ENCODE measurements at places on chromosomes 6 and 20.

DNA sequence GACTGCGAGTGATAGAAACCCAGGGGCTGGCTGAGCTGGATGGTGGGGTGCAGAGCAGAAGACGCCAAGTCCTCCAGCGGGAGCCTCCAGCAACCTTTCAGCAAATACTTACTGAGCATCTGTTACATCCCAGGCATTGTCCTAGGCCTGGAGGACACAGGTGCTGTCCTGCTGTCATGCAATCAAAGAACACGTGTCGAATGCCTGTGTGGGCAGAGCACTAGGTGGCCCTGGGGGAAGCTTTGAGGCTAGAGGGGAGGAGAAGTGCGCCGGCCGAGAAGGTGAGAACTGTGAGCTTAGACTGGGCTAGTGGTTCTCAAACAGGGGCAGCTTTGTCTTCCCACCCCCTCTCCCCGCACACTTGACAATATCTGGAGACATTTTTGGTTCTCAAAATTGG is 233.6 kb downstream of the BMP7 start:
- DNase-seq: no peak

GRCh38 chr20:44776980-44777379 is 31.3 kb downstream of the KCNK15 start:
- DNase-seq: no peak

DNA sequence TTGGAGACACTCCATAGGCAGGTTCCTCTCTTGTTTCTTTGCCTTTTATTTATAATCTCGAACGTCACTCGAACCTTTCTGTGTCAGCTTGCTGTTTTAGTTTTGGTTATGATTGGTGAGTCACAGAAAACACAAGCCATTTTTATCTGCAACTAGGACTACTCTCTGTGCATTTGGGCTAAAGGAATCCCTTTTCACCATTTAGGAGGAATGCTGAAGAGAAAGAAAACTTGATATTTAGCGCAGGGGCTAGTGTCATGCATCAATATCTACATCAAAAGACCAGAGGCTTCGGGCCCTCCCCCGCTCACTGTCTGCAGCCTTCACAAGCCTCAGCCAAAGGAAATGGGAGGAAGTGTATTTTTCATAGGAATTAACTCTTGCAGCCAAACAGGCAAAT is 507.8 kb upstream of the CITED2 start:
- DNase-seq: no peak

DNA sequence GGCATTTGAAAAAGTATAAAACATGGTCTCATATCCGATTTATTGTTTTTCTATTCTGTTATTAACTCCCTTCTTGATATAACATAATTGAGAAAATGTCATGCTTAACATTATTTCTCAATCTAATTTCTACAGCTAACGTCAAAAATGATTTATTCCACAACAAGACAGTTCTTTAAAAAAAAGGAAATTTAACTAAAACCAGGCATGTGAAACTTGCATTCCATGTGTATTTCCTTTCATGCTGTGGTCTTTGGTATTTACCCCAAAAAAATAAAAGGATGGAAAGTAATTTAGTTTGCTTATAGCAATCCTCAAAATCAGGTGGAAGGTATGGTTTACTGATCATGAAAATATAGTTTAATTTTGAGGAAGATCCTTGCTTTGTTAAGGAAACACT is 142.8 kb downstream of the COL21A1 start:
- no peak for DNase-seq

- no peak for DNase-seq
These were observed 121.2 kb downstream of the DST start for GRCh38 chr6:56521454-56521853.

GRCh38 chr6:44309631-44310030 is 3.5 kb downstream of the AARS2 start:
- DNase-seq: no peak

DNA sequence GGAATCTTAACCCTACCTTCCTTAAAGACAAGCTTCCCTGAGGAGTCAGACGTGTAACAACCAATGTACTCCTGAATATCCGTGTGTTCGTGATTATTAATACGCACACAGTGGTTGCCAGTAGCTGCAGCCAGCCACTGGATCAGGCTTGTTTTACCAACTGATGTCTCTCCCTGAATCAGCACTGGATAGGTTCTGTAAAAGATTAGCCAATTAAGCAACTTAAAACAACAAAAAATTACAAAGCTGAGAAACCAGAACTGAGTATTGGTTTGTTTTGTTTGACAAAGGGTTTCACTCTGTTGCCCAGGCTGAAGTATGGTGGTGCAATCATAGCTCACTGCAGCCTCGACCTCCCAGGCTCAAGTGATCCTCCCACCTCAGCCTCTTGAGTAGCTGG is 69.3 kb downstream of the MDN1 start:
- DNase-seq: no peak

DNA sequence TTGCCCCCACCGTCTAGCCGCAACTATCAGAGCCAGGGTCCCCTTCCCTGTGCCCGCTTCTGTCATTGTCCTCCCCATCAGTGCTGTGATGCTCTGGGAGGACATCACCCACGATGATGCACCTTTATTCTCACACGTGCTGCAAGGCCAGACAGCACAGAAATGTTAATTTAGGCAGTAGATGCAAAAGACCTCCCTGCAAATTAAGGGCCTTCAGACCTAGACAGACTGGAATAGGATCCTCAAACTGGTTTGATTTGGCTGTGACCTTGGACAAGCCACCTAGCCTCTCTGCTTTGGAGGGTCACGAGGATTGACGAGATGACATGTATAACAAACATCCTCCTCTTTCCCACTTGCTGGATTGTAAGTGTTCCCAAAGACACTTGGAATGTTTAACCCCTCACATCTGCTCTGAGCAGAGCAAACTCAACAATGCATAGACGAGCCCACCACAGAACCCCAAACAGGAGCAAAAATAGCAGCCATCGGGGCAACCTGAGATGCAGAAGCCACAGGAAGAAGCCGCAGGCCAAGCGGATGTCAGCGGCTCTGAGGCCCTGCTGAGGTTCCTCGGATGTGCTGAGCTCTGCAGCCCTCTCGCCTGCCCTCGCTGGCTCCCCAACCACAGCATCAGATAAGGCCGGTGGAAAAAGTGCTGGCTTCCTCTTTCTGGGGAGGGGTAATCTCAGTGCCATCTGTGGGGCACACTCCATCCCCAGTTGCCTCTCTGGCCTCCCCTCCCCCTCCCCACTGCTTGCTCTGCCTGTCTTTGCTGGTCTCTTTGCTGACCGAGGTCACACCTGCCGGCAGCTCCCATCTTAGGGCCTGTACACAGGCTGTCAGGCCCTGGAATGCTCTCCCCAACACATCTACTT is 35.3 kb downstream of the TOX2 start:
- DNase-seq: no peak

GRCh38 chr20:32516583-32517517 is 68.3 kb downstream of the NOL4L start:
- no peak for DNase-seq

GRCh38 chr6:140817176-140817575 is 1315.5 kb upstream of the GJE1 start:
- DNase-seq: no peak

- no peak for DNase-seq
These were observed 116.5 kb downstream of the SMLR1 start for GRCh38 chr6:130943738-130944137.

- DNase-seq: no peak
These were observed 2.3 kb downstream of the SERPINB1 start for GRCh38 chr6:2839195-2839981.

- no peak for DNase-seq
These were observed 87.6 kb downstream of the ERMARD start for GRCh38 chr6:169839029-169839481.

GRCh38 chr6:98467902-98468301 is 366.5 kb upstream of the POU3F2 start:
- no peak for DNase-seq

DNA sequence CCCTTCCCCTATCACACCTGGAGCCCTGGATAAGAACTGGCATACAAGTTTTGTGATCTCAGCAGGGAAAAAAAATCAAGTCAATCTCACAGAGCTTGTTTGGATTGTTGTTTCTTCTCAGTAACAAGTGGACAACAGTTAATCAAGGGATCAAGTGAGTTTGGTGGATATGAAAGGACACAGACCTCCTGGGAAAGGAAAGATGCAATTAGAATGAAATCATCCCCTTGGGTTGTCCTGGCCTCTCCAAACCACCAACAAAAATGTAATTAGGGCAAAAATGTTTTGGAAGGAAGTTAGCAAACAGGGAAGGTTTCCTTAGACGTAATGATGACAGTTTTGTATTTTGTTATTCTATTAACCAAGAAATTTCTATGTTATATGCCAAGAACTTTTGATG is 99.1 kb upstream of the PRDM1 start:
- DNase-seq: no peak

DNA sequence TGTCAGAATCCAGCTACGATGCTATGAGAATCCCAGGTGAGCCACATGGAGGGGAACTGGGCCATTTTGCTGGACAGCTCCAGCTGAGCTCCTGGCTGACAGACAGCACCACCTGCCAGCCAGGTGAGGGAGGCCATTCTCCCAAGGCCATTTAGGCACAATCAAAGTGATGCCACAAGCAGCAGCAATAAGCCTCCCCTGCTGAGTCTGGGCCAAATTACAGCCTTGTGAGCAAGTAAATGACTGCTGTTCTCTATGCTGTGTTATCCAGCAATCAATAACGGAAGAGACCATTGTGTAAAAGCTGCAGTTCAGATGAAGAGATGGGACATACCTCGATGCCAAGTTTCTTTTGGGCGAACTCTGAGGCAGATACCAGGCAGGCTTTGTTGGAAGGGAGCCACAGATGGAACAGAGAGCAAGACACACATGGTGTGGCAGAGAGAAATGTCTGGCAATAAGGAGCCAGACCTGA is 14.0 kb upstream of the SCGN start:
- no peak for DNase-seq

GRCh38 chr6:107473660-107474059 is 14.3 kb upstream of the PDSS2 start:
- DNase-seq: no peak

GRCh38 chr6:148700741-148701311 is 46.0 kb upstream of the UST start:
- DNase-seq: no peak

DNA sequence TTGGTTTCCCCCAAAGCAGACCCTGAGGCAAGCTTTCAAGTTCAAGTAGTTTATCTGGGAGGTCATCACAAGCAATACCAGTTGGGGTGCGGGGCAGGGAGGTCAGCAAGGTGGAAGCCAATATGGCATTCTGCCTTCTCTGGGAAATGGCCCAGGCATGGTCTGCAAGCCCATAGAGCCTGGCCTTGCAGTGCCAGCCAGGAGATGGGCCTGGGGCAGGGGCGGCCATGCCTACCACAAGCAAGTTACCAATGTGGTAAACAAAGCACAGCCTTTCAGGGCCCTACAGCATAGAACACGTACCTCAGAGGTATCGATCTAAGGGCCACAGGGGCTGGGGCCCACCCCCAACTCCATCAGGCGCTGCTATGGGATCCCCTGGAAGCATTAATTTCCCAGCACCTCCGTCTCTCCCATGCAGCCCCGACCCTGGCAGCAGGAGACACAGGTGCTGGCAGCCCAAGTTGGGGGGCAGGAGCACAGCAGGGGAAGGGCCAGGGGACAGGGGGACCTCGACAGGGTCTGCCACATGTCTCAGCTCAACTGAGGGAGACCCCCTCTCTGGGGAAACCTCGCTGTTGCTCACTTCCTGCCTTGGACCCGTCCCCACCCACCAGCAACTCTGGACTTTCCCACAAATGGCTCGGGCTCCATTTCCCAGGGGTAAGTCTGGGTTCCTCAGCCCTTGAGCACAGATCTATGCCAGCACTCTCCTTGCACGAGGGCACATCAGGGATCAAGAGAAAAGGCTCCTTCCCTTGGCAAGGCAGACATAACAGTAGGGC is 369.0 kb downstream of the PREX1 start:
- DNase-seq: no peak

GRCh38 chr6:3383525-3383924 is 73.3 kb downstream of the SLC22A23 start:
- no peak for DNase-seq

GRCh38 chr6:87336367-87336766 is 7.3 kb upstream of the GJB7 start:
- no peak for DNase-seq

DNA sequence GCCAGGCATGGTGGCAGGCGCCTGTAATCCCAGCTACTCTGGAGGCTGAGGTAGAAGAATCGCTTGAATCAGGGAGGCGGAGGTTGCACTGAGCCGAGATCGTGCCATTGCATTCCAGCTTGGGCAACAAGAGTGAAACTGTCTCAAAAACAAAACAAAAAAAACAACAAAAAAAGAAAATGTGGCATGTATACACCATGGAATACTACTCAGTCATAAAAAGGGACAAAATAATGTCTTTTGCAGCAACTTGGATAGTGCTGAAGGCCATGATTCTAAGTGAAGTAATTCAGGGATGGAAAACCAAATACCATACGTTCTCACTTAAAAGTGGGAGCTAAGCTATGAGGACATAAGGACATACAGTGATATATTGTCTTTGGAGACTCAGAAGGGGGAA is 96.3 kb downstream of the MYB start:
- no peak for DNase-seq

DNA sequence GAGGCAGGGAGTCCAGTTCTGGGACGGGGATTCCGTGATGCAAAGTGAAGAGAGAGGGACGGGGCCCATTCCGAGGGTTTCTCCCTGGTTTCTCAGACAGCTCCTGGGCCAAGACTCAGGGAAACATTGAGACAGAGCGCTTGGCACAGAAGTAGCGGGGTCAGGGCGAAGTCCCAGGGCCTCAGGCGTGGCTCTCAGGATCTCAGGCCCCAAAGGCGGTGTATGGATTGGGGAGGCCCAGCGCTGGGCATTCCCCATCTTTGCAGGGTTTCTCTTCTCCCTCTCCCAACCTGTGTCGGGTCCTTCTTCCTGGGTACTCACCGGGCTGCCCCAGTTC is 35.9 kb upstream of the HLA-G start:
- DNase-seq: no peak

DNA sequence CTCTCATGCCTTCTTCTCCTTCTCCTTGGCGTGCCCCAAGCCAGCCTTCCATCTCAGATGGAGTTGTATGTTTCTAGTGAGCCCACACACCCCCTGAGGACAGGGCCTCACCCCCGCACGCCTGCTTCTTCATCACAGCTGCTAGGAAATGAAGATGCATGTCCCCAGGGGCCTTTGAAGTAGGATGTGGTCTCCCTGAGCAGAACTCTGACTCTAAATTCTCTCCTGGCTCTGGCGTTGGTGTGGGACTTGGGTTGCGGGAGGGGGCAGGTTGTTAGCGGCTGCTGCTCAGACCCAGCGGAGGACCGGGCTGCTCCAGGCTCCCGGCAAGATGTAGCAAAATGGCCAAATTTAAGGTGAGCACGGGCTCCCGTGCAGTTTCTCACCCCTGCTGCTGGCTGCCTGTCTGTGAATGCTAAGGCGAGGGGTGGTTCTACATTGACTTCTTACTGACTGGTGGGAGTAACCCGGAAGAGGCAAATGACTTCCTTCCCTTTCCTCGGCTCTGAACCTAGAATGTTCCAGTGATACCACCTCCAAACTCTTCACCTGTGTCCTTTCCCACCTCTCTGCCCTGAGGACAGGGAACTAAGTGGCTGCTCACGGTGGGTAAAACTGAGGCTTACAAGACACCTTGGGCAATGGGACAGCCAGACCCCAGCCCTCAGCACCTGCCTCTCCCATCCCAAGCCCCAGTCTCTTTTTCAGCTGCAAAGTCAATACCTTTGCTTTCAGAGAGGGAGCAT is 8.8 kb downstream of the SYNJ2 start:
- no peak for DNase-seq

GRCh38 chr6:139732451-139732850 is 358.0 kb upstream of the CITED2 start:
- no peak for DNase-seq
